M059J (cell line): ENCODE measurements at places on chromosomes 6 and 20. TPM values are rescaled to one million over a fixed set of nuclear protein-coding genes. Genes with fewer than 3 reads are reported as not detected.

DNA sequence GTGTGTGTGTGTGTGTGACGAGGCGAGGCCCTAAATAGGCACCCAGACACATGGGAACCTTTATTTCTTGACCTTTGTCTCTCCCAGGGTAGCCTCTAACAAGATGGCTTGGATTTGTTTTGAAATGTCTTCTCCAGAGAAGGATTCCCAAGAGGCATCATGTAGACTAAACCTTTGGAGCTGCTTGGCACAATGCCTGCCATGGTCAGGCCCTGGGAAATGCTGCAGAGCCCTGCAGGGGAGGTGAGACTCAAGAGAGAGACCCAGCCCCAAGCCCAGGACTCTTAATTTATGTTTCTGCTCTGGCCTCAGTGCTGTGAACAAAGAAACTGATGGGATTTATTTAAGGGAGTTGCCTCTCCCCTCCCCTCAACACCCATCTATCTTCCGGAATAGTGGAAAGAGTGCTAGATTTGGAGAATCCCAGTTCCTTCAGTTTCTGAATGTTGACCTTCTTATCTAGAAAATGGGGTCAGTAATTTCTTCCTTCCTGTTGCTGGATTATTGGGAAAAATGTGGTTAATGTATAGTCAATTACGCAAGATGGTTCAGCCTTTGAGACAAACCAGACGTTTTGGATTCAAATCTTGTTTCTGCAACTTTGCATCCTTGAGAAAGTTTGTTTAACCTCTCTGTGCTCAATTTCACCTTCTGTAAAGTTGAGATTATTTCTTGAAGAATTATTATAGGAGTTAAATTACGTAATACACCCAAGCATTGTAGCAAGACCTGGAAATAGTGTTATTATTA lies 434.8 kb downstream of the MAFB start:
- DNase-seq: no peak

GRCh38 chr20:45626540-45626939 lies 3.0 kb upstream of the WFDC10A start:
- DNase-seq: no peak

DNA sequence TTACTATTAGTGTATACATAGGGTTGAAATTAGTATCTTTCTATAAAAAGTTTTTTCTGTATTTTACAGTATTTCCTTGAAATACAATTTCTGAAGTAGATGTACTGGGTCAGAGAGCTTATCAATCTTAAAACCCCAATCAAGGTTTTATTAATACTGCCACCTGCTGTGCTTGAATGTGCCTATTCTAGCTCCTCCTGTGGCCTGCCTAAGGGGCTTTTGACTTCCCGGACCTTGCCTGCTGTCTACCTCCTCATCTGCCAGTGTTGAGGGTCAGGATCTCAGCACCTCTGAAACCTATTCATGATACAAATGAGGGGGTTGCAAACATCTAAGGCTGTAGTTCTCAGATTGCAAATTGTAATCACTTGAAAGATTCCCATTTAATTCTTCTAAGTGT lies 9.2 kb downstream of the PACRG start:
- no peak for DNase-seq

- no peak for DNase-seq
These were observed 14.6 kb downstream of the GMDS start for GRCh38 chr6:2230659-2231277.

DNA sequence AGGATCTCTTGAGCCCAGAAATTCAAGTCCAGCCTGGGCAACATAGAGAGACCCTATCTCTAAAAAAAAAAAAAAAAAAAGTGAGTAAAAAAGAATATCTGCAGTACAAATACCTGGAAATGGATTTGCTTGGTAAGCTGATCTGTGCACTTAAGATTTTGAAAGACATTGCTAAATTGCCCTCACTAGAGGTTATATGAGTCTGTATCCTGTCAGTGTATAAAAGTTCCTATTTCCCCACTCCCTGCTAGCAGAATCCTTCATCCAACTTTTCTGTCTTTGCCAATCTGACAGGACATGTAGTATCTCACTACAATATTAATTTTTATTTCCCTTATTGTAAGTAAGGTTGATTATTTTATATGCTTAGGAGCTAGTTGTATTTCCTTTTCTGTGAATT lies 36.1 kb downstream of the BICRAL start:
- no peak for DNase-seq

Gene DPPA5
- not detected in 2 replicates for total RNA-seq

DNA sequence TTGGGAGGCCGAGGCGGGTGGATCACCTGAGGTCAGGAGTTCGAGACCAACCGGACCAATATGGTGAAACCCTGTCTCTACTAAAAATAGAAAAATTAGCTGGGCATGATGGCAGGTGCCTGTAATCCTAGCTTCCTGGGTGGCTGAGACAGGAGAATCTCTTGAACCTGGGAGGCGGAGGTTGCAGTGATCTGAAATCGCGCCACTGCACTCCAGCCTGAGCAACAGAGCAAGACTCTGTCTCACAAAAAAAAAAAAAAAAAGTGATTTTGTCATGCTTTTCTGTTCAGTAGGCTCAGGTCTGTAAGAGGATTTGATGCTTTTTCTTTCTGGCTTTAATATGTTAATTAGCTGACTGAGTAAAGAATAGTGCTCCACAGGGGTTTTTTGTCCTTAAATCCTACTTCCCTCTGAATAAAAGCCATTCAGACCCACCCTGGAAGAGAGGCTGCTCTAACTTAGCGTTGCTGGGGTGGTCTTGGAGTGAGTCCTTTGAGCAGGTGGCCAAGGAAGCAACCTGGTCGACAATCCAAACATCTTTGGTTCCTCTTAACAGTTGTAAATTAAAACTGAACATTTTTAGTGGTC lies 19.0 kb downstream of the MCM8 start:
- DNase-seq: no peak

GRCh38 chr6:88177961-88178464 lies 11.9 kb upstream of the CNR1 start:
- peak; percentile 58 for DNase-seq

- peak; percentile 80 for DNase-seq
These were observed 52.6 kb upstream of the NAA20 start for GRCh38 chr20:19964289-19965265.

Gene ZFP64
- total RNA-seq: 27.2 and 27.4 TPM in 2 replicates

DNA sequence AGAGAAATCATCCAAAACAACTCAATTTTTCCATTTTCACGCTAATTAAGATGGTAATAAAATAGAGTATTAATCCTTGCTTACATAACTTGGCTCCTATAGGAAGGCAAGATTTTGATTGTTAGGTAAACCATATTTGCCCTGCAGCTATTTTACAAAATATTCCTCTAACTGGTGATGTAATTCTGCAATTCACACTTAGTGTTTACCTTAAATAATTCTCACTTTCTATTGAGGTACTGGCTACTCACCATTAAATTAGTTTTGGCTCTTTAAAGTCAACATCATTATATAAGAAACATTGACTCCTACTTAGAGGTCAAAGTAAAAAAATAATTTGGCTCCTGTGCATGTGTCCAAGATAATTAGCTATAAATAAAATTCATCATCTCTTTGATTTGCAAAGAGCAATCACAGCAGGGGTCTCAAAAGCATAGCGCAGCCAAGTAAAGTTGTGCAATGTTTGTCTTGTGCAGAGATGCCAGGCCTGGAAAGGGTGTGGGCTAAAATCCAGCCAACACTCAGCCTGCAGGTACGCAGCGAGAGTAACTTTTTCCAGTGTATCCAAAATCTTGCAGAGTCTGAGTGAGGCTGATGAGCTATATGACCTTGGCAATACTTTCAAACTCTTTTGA lies 501.2 kb downstream of the MMUT start:
- no peak for DNase-seq

DNA sequence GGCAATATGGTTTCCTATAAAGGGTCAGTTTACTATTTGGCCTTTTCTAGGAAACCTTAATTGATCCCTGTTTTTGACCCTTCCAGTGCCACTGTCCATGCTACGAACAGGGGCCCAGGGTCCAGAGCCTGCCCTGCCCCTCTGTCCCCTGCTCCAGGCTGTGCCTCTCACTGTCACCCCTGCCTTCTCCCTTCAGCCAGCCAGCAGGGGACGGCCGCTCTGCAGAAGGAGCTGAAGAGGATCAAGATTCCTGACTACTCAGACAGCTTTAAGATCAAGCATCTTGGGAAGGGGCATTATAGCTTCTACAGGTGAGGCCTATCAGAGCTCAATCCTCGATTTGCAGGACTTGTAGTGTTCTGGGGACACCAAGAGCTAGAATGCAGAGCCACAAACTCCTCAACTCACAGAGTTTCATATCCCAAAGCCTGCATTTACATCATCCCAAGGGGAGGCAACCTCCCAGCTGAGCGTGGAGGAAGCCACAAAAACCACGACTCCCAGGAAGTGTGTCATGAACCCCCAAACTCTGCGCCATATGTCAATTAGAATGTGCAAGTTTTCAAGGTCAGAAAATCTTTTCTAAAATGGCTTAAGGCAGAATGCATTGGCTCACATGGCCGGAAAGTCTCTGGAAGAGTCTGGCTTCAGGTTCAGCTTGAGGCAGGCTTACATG lies 3.6 kb downstream of the BPI start:
- peak; percentile 90 for DNase-seq

Gene CRISP2
- not detected in 2 replicates for total RNA-seq

GRCh38 chr6:163288066-163288465 lies 126.5 kb upstream of the QKI start:
- DNase-seq: no peak

- no peak for DNase-seq
These were observed 11.2 kb upstream of the TSBP1 start for GRCh38 chr6:32382757-32383420.

Gene NKAPL
- total RNA-seq: not detected in 2 replicates

- DNase-seq: no peak
These were observed 5.0 kb downstream of the SERPINB6 start for GRCh38 chr6:2966347-2966746.

Gene STMND1
- not detected in 2 replicates for total RNA-seq

DNA sequence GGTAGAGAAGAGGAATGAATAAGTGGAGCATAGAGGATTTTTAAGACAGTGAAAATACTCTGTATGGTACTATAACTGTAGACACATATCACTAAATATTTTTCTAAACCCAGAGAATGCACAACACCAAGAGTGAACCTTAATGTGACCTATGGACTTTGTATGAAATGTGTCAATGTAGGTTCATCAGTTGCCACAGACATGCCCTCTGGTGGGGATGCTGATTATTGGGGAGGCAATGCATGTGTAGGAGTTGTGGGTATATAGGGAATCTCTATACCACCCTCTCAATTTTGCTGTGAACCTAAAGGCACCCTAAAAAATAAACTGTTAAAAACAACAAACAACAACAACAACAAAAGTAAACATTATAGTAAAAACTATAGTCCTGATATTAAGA lies 293.7 kb downstream of the RNF144B start:
- peak; percentile 4 for DNase-seq

DNA sequence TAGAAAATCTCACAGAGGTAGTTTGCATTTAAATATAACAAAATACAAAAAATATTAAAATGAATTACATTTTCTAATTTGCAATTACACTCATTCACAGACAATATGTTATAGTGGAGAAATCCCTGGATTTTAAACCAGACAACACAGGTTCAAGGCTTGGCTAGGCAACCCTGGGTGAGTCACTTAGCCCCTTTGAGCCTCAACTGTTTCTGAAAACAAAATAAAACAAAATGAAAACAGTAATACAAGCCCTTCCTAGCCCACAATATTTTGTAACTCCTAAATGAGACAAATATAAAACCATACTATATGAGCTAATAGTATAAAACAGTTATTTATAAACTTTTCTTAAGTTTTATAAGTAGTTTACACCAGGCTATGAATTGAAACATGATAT lies 41.0 kb downstream of the UQCC1 start:
- no peak for DNase-seq

DNA sequence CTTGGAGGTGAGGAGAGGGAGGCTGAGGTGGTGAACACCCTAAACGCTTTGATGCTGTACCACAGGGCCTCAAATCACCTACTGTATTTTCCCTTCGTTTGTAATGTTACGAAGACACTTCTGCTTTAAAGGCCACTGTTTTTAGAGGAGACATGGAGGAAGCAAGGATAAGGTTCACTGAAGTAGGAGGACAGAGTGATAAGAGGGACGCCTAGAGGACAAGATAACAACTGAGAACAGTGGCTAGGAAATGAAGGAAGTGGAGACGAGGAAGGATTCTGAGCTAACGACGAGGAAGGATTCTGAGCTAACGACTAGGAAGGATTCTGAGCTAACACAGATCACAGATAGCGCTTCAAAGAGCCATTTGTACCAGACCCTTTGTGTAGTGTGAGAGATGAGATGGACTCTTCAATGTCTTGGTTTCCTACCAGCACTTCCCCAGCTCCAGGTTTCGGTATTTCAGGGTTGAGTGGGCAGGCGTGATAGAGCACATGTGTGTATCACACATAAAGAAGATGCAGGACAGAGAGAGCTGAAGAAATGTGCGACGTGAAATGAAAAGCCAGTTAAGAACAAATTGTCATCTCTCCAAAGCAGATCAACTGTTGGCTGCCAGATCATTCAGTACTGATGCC lies 7.5 kb downstream of the SF3B5 start:
- DNase-seq: no peak

GRCh38 chr6:1574890-1575209 lies 34.9 kb upstream of the FOXC1 start:
- DNase-seq: no peak

Gene FAXC
- total RNA-seq: 3.5 and 6.9 TPM in 2 replicates

DNA sequence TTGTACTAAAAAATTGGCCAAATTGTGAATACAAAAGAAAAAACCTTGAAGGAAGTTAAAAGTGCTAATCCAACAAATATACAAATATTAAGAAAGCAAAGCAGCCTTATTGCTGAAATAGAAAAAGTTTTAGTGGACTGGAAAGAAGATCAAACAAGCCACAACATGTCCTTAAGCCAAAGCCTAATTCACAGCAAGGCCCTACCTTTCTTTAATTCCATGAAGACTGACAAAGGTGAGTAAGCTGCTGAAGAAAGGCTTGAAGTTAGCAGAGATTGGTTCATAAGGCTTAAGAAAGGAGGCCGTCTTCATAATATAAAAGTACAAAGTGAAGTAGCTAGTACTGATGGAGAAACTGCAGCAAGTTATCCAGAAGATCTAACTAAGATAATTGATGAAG lies 53.5 kb downstream of the TINAG start:
- no peak for DNase-seq

DNA sequence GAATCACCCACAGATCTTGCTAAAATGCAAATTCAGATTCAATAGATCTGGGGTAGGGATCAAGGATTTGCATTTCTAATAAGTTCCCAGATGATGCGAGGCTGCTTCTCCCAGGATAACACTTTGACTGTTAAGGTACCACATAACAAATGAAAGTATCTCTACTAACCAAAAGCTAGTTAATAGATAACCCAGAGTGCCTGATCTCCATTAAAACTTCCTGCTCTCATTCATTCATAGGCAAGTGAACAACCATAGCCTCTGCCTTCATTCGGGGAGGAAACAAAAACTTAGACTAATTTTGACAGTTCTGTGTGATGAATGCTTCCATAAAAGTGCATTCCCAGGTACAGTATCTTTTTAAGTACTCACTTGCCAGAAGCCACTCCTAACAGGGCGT lies 265.6 kb upstream of the BTBD3 start:
- no peak for DNase-seq

- peak; percentile 92 for DNase-seq
These were observed 11.9 kb upstream of the CPNE5 start for GRCh38 chr6:36851149-36851614.

- DNase-seq: peak; percentile 96
These were observed 52.2 kb upstream of the BTN3A2 start for GRCh38 chr6:26312501-26313397.
